Natural killer cell treated with Interleukin-12 subunit alpha and Interleukin-12 subunit beta and Interleukin-15 and Interleukin-18, amount 100 ng/mL, for 72 hours (primary cell): ENCODE measurements at places on chromosomes 5 and 9. TPM values are rescaled to one million over a fixed set of nuclear protein-coding genes. Genes with fewer than 3 reads are reported as not detected.

Gene NIM1K
- 2.9 TPM for total RNA-seq

DNA sequence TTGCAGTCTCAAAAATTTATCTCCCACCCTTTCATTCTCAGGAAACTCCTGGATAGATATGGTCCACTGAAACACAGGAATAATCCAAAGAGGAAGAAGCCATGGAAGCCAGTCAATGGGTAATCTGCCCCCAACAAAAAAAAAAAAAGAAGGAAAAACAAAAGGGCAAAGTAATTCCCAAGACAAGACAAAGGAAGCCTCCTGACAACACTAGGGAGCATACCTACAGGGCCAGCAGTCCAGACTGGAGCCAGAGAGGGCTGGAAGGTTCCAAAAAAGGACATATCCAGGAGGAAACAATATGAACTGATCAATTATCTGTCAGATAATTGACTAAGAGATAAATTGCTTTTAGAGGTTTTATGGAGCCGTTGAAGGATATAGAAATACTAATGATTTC lies 12.9 kb downstream of the FNIP1 start:
- no peak for DNase-seq

- DNase-seq: no peak
Measured at GRCh38 chr5:129474544-129474943, 14.4 kb downstream of the ADAMTS19 start.

GRCh38 chr5:96816411-96816939 lies 8.7 kb upstream of the ERAP1 start:
- no peak for DNase-seq
